ENCODE measurements at places on chromosomes 11 and 22. TPM values are rescaled to one million over a fixed set of nuclear protein-coding genes. Genes with fewer than 3 reads are reported as not detected.
A peak's percentile ranks its signal among the peaks of the same experiment; 100 is the strongest.

DNA sequence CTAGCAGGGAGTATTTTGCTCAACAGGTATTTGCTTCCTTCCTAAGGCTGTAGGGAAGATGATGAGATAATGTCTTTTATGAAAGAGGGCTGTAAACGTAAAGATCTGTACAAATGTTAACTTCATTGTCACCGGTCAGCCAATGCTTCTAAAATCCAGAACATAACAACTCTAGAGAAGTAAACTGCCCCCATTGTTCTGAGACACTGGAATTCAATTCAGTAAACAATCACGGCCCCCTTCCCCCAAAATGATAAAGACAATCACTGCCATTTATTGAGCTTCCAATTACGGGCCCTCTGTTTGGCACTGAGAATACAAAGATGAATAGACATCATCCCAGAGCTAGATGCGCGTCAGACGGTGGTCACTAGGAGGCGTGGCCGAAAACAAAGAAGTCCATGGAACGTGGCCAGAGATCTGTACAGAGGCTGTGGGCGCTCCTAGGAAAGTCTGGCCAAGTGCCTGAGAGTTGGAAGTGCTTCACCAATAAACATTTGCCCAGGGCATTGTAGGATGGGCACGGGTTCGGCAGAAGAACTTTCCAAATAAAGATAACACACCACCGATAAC is 576 bp downstream of the TMEM258 start:
- DNase-seq = peak; percentile 80

DNA sequence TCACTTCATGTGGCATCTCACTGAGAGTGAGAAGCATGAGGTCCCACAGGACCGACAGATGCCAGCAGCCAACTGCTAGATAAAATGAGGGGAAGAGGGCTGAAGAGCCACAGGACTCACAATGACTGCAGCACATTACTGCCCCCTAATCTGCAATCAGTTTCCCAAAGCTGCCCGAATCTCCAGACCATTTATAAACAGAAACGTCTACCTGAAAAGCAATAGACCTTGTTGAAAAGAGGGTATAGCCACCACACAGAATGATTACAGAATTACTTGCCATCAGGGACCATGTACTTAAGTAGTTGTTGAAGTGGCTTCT is 12.4 kb upstream of the TEF start:
- no peak for DNase-seq

DNA sequence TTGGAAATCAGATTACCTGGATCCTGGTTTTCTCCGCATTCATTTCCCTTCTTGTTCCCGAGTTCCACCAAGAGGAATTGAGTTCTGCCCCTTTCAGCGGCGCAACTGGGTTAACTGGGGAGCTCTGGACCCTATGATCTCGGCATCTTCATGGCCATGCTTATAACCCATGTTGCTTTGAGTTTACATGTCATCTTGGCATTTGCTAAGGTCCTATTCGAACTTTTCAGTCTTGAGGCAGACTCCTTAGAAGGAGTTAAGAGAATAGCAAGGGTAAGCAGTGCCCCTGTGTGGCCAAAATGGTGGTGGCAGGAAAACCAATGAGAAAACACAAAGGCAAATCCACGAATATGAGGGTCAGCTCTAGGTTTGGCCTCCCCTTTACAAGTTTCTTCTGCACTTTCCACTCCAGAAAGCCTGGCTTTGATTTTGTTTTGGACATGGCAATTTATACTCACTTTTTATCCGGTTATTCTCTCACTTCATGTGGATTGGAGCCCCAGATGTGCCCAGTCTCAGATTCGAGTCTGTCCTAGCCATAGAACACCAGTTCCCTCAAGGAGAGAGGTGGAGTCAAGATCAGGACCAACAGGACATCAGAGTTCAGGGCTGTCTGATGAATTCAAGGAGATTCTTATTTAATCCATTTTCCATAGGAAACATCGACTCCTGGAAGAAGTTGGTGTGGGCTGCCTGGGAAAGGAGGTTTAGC is 55.3 kb upstream of the FBXO3 start:
- DNase-seq = peak; percentile 56

GRCh38 chr11:128610721-128611617 is 23.6 kb upstream of the ETS1 start:
- no peak for DNase-seq

DNA sequence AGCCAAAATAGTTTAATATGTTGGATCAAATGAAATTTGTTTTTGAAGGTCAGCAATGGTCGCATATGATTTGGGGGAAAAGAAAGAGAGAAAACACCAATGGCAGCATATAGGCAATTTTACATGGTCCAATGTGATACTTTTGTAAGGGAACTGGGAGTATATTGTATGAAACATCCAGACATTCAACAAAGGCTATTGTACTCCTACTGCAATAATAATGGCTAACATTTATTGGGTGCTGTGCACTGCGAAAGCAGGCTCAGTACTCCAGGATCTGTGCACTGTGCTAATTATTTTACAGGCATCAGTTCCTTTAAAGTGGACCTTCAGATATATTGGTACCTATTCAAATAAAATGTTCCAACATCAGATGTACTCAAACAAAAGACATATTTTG is 5.9 kb upstream of the OR10V1 start:
- DNase-seq = no peak

GRCh38 chr22:40450616-40451015 is 80.2 kb downstream of the SGSM3 start:
- no peak for DNase-seq

- DNase-seq = no peak
Measured at GRCh38 chr22:25380122-25380747, 160.8 kb downstream of the CRYBB2 start.

DNA sequence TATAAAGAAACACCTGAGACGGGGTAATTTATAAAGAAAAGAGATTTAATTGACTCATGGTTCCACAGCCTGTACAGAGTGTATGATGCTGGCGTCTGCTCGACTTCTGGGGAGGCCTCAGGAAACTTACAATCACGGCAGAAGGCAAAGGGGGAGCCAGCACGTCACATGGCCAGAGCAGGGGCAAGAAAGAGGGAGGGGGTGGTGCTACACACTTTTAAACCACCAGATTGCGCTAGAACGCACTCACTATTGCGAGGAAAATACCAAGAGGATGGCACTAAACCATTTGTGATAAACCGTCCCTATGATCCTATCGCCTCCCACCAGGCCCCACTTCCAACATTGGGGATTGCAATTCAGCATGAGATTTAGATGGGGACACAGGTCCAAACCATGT is 79.7 kb upstream of the CARD18 start:
- DNase-seq = no peak

GRCh38 chr22:38631724-38632123 is 24.5 kb downstream of the FAM227A start:
- DNase-seq = no peak

- no peak for DNase-seq
Measured at GRCh38 chr11:118628031-118628430, 20.6 kb downstream of the PHLDB1 start.

DNA sequence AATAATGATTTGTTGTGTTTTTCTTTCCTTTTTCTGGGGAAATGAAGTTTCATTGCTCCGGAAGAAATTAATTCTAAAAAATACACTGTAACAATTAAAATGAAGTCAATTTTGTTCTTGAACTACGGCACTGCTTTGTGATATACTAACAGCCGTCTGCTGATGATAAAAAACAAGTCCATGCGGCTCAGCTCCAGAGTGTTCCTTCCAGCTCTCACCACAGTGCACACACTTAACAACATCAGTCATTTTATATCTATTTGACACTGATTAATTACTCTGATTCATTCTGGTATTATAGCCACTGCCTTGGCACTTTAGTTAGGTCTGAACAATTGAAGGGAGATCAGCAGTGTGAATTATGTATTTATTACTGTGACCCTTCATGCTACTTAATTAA is 97.4 kb upstream of the SLC6A5 start:
- DNase-seq = no peak

- no peak for DNase-seq
Measured at GRCh38 chr11:81673001-81673400, 1060.7 kb downstream of the FAM181B start.

DNA sequence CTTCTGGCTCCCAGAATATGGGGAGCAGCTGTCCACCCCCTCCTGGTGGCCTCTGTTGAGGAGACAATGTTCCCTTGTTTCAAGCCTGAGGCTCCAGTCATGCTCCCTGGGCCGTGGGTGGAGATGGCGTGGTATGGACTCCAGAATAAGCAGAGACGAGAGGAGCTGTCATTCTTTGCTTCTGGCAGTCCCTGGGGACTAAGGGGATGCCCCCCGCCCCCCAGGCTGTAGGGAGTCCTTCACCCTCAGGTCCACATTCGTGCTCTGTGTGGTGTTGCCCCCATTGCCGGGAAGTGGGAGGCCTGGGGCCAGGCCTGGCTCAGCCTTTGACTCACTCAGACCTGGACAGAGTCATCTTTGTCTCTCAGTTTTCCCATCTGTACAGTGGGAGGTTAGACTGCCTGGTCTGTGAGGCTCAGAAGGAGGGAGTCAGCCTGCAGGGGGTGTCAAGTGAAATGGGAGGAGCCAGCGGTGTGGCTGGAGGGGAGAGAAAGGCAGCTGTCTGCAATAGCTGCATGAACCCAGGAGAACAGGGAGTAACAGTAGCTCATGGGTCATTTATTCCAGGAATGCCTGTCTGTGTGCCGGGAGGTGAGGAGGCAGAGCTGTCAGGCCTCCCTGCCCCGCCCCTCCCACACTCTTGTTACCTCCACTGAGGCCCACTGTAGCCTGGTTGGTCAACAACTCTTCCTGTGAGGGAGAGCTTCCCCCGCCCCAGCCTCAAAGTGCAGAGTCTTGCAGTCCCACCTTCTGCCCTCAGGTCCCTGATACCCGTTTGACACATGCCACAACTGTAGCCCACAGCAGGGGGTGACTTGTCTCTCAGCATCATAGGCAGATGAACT is 6.3 kb downstream of the ARHGEF17 start:
- DNase-seq = no peak

DNA sequence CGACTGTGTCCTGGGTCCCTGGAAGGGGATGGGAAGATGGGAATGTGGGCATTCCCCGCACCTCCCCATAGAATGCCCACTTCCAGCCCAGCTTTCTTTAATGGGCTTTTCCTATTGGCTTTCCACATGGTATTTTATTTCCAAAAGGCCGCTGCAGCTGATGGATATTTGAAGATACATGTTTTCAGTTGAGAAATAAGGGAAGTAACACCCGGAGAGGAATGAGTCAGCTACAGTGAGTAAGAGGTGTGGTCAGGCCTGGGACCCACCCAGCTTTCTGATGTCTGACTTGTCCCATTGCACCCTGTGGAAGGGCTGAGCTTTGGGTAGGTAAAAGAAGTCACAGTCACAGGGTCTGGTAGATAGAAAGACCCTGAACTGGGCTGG is 476.9 kb downstream of the MIAT start:
- DNase-seq = peak; percentile 46

- no peak for DNase-seq
Measured at GRCh38 chr11:59212744-59213631, at the start of gene MPEG1. Gene MPEG1 (minus strand): TSS chr11:59212927. CDS start chr11:59212865, 62 bp downstream.

- no peak for DNase-seq
Measured at GRCh38 chr11:14446701-14447169, 52.9 kb downstream of the COPB1 start.

GRCh38 chr11:17391493-17392355 is 3.3 kb upstream of the KCNJ11 start:
- no peak for DNase-seq

Gene MUC2
- polyA plus RNA-seq = not detected

Gene APLNR
- 1.7 TPM for polyA plus RNA-seq

Gene DENND6B
- polyA plus RNA-seq = 0.38 TPM

Gene OR52N4
- polyA plus RNA-seq = 0.50 TPM

Gene RIMBP3B
- polyA plus RNA-seq = not detected

Gene OR51G1
- not detected for polyA plus RNA-seq

Gene MYRF
- 6.7 TPM for polyA plus RNA-seq
